Left colon (tissue), 2 donors: ENCODE measurements at places on chromosomes 4 and X. TPM values are rescaled to one million over a fixed set of nuclear protein-coding genes. Genes with fewer than 3 reads are reported as not detected.

GRCh38 chrX:130628516-130628915 is 226.7 kb downstream of the RBMX2 start:
- no peak for DNase-seq

GRCh38 chr4:119604266-119604665 is 24.3 kb downstream of the PDE5A start:
- no peak for DNase-seq

DNA sequence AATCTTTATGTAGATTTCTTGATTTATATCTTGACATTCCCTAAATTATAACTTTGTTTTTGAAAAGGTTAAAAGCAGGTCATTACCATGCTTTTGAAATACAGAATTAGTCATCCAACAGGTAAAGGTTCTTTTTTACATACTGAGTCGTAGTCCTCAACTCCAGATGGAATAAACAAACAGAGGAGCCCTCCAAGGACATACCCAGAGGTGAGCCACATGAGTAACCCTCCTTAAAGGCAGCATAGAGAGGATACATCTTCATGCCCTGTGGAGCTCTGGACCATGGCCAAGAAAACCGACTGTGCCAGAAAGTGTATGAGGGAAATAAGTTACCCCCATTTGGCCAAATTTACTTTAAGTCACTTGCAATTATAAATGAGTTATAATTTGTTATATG is 95.3 kb upstream of the MCF2 start:
- DNase-seq = no peak

- DNase-seq = no peak
Observed at GRCh38 chr4:2722033-2722432, 34.1 kb downstream of the TNIP2 start.

- DNase-seq = no peak
Observed at GRCh38 chr4:27148211-27148895, 287.7 kb downstream of the STIM2 start.

GRCh38 chr4:100106982-100107381 is 83.3 kb downstream of the DDIT4L start:
- DNase-seq = no peak

DNA sequence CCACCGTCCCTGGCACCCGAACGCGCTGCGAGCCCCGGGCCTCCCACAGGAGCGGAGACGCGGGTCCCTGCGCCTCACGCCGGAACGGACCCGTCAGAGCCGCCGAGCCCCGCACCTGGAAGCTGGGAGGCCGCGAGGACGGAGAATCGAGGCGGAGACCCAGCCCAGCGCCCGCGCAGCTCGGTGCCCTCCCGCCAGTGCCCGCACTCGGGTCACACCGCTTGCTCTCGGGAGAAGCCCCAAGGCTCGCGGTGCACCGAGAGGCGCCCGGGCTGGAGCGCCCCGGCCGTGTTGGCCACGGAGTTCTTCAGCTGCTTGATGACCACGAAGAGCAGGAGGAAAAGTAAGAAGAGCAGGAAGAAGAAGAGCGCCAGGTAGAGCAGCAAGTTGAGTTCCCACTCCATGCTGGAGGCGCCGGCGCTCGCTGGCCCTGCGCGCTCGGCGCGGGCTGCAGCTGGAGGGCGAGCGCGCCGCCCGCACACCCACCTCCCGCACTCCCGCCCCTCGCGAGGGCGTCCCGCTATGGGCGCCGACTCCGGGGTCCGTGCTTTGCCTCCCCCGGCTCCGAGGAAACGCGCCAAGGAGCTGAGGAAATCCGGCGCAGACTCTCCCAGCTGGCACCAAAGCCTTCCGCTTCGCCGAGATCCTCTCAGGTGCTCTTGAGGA is at the start of gene SMIM43:
TSS of gene SMIM43 (minus strand) at position 463 of the 666 bp plus-strand sequence. CDS start at position 404, 59 bp downstream.
- no peak for DNase-seq

DNA sequence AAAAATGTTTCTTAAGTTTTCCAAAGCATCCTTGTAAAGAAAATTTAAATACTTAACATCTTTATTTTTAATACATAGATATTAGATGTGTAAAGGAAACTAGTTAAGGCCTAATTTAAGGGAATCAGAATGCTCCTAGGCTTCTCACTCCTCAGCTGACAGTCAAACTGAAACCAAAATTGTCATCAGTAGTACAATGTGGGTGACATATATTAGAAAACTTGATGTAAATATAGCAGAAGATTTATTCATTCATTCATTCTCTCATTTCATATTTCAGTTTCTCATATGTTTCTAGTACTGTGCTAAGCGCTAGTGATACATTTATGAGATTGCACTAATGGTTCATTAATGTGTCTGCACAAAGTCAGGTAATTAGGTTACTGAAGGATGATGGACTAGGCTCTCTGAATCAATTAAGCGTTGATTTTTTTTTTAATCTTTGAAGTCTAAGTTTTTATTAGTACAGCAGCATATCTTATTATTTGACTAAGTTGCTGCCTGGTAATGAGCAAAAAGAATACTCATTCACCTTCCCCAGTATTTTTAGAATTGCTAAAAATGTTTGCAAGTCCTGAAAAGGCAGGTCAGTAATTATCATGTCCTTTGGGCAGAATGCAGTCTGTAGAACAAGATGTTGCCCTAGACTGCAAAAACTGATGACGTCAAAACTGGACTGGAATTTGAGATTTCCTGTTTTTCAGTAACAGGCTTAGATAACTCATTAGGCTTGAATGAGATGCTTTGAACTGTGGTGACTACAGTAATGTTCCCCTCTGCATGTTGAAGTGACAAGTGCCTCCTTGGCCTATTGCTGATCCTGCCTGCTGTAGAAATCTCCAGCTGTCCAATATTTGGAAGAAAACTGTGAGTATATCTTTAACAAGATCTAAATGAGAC is 128.7 kb downstream of the ARHGAP24 start:
- DNase-seq = no peak

DNA sequence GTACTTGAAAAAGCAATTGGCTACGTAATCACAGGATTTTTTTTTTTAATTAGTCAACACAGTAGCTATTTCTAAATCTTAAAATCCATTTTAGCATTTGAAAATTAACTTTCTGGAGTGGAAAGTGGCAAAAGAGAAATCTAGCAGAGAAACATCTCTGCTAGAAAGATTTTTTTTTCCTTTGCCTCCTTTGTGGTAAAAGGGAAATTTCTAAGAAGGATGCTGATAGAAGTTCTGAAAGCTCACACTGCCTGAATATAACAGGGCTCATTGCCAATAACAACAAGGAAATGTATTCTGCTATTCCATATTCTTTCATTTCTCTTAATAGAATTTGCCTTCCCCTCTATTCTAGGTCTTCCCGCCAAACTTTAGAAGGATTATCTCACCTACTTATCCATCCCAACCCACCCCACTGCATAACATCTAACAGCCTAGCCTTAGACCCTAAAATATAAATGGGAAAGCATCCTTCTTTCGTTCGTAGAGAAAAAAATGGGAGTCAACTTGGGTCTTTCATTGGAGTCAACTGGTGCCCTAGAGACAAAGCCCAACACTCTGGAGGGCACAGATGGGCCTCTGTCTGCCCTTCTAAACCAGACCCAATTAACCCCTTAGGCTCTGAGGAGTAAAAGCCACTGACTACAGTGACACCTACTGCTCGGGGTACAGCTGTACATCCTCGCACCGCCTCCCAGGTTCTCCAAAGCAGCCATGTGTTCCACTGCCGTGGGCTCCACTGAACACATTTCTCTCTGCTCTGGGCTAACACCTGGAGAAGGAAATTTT is 103.9 kb downstream of the MAML3 start:
- no peak for DNase-seq

DNA sequence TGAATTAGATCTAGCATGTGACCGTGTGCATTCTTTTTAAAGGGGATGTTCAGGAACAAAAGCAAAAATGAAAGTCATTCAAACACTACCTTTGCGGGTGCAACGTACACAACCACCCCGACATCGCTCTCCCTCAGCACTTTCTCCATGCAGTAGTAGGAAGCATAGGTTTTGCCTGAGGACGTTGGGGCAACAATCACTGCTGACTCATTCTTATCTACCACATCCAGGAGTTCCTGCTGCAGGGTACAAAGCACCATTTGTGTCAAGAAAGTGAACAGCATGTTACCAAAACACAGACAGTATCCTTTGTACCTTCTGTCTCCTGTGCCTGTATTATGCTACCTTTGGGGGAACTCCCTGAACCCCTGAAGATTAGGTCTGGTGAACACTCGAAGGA is 58.6 kb downstream of the DDX60L start:
- no peak for DNase-seq

DNA sequence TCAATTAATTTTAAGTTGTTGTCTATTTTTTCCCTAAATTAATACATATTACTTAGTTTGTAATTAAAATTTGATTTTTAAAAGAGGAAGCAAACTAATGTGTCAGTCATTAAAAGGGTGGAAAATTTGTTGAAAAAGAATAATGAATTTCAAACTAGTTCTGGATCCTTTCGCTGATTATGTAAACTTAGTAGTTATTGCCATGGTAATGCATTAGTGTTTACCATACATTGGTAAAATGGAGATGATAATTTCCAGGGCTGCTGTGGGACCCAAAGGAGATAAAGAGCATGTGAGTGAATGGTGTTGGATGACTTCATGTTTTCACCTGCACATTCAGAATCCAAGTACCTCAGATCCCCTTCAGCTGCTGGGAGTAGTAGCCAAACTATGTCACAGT is 6.5 kb downstream of the BEX3 start:
- no peak for DNase-seq

DNA sequence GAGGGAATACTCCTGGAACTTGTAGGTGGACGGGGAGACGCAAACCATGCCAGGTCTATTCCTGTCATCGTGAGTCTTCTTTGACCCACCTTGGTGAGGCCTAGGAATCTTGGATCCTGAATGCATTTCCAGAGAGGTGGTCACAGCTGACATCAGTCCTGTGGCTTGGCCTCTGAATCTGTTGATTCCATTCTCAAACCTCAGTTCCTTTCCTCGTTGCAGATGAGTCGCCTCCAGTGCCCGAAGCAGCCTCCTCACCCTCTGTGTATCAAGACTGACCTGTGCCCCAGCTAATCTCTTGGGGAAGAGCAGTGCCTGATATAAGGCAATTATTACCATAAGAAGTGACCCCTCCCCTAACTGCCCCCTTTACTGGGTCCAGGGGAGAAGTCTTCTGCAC is 118.1 kb downstream of the SMIM20 start:
- no peak for DNase-seq

DNA sequence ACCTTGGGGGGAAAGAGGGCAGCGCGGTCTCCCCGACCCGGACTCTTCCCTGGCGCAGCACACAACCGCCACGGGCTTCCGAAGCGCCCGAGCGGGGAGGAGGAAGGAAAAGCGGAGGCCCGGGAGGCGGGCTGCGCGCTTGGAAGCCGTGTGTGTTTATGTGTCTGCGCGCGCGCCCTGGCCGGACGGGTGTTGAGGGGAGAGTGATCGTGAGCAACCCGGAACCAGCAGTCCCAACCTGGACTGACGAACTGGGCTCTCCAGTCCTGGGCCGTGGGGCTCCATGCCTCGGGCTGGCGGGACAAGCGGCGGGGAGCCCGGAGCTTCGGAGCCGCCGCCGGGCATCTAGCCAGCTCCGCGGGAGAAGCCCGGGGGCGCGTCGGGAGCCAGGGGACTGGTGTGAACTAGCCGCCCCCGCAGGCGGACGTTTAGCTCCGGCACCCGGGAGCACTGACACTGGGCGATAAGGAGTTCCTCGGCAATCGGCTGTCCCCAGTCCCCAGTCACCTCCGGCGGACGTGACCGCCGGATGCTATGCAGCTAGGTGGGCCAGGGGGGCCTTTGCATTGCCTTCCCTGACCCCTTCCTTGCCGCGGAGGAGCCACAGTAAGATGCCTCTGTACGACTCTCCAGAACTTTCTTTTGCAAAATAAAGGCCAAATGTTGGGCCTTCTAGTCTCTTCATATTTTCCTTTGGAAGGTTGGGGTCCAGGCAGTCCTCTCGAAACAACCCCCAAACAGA is 74.8 kb upstream of the BCOR start:
- DNase-seq = peak; percentile 64

DNA sequence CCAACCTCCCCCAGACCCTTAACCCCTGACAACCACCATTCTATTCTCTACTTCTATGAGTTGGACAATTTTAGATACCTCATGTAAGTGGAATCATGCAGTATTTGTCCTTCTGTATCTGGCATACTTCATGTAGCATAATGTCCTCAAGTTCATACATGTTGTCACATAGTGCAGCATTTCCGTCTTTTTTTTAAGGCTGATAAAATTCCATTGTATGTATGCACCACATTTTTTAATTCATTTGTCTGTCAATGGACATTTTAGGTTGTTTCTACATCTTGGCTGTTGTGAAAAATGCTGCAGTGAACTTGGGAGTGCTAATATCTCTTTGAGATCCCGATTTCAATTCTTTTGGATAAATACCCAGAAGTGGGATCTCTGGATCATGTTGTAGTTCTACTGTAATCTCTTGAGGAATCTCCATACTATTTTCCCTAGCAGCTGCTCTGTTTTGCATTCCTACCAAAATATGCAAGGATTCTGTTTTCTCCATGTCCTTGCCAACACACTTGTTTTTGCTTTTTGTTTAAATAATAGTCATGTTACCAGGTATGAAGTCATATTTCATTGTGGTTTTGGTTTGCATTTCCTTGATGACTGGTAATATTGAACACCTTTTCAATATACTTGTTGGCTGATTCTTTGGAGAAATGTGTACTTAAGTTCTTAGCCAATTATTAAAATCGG is 48.8 kb upstream of the ADAD1 start:
- DNase-seq = no peak

DNA sequence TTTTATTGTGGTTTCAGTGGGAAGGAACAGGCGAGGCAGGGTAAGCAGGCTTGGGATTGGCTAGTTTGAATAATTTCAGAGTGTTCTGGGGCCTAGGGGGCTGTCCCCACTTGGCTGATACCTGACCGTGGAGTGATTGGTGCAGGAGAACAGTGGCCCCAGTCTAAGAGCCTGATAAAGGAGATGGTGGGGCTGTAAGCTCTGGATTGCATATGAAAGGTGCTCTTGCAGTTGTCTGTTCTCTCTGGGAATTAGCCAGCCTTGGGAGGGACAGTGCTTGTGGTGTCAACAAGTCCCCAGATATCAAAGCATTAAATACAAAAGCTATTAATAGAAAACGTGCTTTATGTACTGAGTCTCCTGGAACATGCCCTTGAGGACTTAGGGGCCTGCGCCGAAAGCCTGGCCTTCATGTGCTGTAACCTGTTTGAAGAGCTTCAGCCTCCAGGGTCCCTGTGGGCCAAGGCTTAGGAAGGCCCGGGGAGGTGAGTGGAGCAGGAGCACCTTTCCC is 30.4 kb upstream of the CLTRN start:
- DNase-seq = no peak

USP51 gene
- total RNA-seq = 0.81 TPM

EIF2S3 gene
- 136 TPM for total RNA-seq

NXF3 gene
- 0.47 TPM for total RNA-seq

DRD5 gene
- 0.28 TPM for total RNA-seq

BGN gene
- 9.9 TPM for total RNA-seq

CT47B1 gene
- total RNA-seq = not detected

CPZ gene
- 2.9 TPM for total RNA-seq

SMIM20 gene
- total RNA-seq = 31.8 TPM

WDR17 gene
- total RNA-seq = 0.89 TPM
